Stomach (tissue), 19 donors: ENCODE measurements at places on chromosomes 1 and 21. TPM values are rescaled to one million over a fixed set of nuclear protein-coding genes. Genes with fewer than 3 reads are reported as not detected.

Gene SERPINC1
- total RNA-seq = 0.89 TPM

Gene TMEM61
- total RNA-seq = not detected

Gene STUM
- 0.58 TPM for total RNA-seq

Gene SYT6
- not detected for total RNA-seq

Gene MROH7
- total RNA-seq = 24.1 TPM

Gene TMCO4
- total RNA-seq = 326 TPM

Gene THEM5
- total RNA-seq = not detected

Gene ERG
- total RNA-seq = 8.8 TPM

Gene GBP6
- 1.1 TPM for total RNA-seq

Gene DDAH1
- 58.4 TPM for total RNA-seq

Gene SASS6
- total RNA-seq = 4.7 TPM

Gene IL20
- not detected for total RNA-seq

GRCh38 chr1:119868176-119868575 is 28.1 kb downstream of the ADAM30 start:
- no peaks in the 10 kb centered on the region for H3K27me3 ChIP-seq
- H3K36me3 ChIP-seq = no peaks in the 10 kb centered on the region
- H3K4me3 ChIP-seq = no peak overlapping the region
- H3K27ac ChIP-seq = no peak overlapping the region
- no peak for DNase-seq

DNA sequence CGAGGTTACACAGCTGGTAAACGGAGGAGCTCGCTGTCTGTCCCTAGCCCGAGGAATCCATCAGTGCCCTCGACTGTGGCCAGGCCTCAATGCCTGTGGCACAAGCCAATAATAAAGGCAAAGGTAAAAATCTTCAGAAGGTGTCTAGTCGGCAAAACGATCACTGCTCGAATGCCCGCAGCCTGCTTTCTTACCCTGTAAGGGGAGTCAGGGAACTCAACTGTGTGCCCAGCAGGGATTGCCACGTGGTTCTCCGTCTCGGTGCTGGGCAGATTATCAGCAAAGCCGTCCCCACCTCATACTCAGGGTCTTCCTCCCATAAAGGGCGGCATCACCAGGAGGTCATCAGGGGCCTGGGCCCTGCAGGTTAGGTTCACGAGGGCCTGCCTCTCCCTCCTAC is 103.4 kb downstream of the PAX7 start:
- H3K36me3 ChIP-seq = no peaks in the 10 kb centered on the region
- no peak for DNase-seq
- H3K4me3 ChIP-seq = no peak overlapping the region
- H3K27ac ChIP-seq = no peak overlapping the region
- H3K27me3 ChIP-seq = peaks cover 57% of the 10 kb centered on the region

DNA sequence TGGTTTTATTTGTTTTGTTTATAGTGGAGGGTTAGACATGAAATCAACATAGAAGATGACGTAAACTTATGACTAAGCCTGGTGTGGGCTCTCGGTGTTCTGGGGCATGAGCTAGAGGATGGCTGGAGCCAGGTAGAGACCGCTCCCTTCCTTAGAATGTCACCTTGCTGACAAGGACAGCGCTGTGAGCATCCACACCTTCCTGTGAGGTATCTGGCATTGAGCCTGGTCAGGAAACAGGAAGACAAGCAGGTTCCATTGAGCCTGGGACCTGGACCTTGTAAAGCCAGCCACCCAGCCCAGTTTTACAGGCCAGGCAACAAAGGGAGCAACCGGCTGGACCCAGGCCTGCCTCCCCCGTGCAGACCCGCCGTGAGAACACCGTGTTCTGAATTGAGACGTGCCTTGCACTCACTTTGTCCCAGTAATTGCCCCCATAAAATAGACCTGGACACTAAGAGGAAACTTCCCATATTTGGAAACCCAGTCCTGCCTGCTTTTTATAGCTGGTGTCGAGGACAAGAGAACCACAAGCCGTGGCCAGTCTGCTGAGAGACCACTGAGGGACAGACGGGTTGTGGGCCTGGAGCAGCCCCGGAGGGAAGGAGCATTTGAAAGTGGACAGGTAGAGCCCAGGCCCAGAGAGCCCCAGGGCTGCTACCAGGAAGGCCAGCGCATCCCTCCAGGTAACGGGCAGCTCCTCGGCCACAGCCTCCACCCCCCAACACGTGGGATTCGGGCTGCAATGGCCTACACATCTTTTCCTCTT is 78.0 kb downstream of the PDE9A start:
- no peak for DNase-seq
- H3K4me3 ChIP-seq = no peak overlapping the region
- H3K4me1 ChIP-seq = no peaks in the 10 kb centered on the region

DNA sequence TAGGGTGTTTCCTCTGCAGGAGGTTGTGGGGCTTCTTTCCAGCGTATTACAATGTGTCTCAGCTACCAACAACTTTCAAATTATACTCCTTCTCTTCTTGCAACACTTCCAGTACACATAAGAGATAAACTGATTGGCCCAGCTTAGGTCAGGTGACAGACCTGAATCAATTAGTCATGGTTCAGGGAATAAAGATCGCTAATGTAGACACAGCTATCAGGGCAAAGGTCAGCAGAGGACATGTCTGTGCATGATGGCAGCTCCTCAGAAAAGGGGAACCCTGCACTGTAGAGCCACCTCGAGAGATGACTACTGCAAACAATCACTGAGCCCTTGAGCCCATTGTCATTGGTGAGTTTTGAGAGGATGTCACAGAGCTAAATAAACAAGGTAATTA is 36.8 kb upstream of the PKN2 start:
- no peak for DNase-seq
- no peaks in the 10 kb centered on the region for H3K27me3 ChIP-seq
- H3K27ac ChIP-seq = no peak overlapping the region

GRCh38 chr1:230851291-230851691 is 17.0 kb downstream of the C1orf198 start:
- peaks cover 39% of the 10 kb centered on the region for H3K36me3 ChIP-seq
- H3K4me1 ChIP-seq = peaks cover 60% of the 10 kb centered on the region
- DNase-seq = peak; percentile 64
- H3K27me3 ChIP-seq = no peaks in the 10 kb centered on the region
- peak overlapping the region; percentile 72 for H3K27ac ChIP-seq

GRCh38 chr1:63148825-63149645 is 173.3 kb upstream of the FOXD3 start:
- H3K27me3 ChIP-seq = peaks cover 10% of the 10 kb centered on the region
- H3K36me3 ChIP-seq = no peaks in the 10 kb centered on the region
- no peak overlapping the region for H3K27ac ChIP-seq

- H3K4me1 ChIP-seq = no peaks in the 10 kb centered on the region
- no peaks in the 10 kb centered on the region for H3K36me3 ChIP-seq
- no peak overlapping the region for H3K27ac ChIP-seq
- no peak for DNase-seq
- H3K4me3 ChIP-seq = no peak overlapping the region
- H3K27me3 ChIP-seq = no peaks in the 10 kb centered on the region
These were observed 620.9 kb downstream of the PLPP3 start for GRCh38 chr1:55958498-55958897.

- DNase-seq = no peak
- no peaks in the 10 kb centered on the region for H3K36me3 ChIP-seq
- H3K27ac ChIP-seq = no peak overlapping the region
- H3K4me3 ChIP-seq = no peak overlapping the region
- H3K4me1 ChIP-seq = no peaks in the 10 kb centered on the region
These were observed 405.6 kb upstream of the ZP4 start for GRCh38 chr1:238296371-238296770.

DNA sequence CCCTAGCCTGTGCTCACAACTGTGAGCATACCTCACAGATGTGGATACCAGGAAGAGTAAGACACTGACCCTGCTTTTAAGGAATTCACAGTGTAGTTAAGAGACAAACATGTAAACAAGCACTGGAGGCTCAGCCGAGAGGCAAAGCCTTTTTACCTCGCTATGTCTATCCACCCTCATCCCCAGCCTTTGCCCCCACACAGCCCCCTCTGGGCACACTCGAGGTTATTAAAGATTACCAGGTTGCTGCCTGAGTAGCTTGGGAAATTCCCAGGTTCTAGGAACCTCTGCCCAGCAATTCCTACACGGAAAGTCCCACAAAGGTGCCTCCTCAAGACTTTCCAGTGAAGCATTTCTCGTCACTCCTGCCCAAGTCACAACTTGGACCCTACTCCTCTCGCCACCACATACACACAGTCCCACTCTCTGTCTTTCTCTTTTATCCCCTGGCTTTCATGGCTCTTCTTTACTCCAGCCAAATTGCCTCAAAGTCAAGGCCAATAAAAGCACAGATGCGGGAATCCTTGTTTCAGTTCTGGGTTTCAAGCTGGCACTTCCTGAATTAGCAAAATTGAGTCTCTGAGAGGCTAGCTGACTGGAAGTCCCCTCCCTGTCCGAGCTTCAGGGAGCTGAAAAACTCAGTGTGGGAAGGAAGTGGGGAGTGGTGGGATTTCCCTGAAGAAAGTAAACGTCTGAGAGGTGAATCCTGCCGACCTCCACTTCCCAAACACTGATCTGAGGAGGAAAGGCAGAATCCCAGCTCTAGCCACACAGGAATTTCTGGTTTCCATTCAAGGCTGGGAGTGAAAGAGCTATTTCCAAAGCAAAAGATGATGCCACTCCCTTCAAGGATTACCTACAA is 7.6 kb downstream of the DENND2D start:
- peak overlapping the region; percentile 84 for H3K27ac ChIP-seq
- peaks cover 54% of the 10 kb centered on the region for H3K4me1 ChIP-seq
- no peak for DNase-seq
- peaks cover 90% of the 10 kb centered on the region for H3K36me3 ChIP-seq
- no peaks in the 10 kb centered on the region for H3K27me3 ChIP-seq

DNA sequence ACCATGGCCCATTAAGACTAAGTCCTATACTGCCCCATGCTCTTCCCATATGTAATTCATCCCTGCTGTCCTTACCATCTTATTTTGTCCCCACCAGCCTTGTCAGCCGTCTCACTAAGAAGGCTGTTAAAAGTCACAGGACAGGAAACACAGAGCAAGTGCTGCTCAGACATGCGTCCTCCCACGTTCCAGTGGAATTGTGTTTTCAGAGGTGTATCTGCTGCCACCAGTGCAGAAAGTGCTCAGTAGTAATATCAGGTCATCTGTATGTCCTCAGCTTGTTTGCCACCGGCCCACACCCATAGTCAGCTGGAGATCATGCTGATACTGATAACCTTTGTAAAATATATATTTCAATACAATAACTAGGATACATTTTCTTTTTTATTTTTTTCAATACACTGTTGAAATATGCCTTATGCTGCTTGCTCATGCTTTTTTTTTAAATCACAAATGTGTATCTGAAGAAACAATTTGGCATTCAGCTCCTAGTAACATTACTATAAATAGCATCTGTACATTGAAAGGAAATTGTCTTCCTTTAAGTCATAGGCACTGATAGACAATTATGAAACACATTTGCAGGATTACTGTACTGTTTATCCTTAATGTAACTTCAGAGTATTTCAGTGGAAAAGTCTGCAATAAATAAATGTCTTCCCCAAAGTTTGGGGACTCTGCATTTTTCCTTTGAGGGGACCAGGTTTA is 156.9 kb downstream of the EDEM3 start:
- H3K27ac ChIP-seq = no peak overlapping the region
- H3K4me3 ChIP-seq = no peak overlapping the region
- DNase-seq = no peak
- H3K27me3 ChIP-seq = no peaks in the 10 kb centered on the region
- H3K36me3 ChIP-seq = no peaks in the 10 kb centered on the region
- H3K4me1 ChIP-seq = no peaks in the 10 kb centered on the region

DNA sequence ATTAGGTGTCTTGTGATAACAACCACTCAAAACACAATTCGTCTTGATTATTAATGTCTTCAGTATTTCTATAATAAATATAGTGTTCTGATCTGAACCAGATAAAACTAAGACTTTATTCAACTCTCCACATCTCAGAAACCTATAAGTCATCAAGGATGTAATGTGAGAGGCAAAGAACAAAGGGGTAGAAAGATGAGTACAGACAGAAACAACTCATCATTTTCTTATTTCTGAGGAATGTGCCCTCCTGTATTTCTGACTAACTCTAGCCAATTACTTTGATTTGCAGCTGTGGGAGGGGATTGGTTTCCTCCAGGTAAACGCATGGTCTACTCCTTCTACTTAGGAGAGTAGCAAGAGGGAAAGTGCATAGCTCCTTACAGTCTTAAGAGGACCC is 73.7 kb upstream of the ST6GALNAC5 start:
- H3K27me3 ChIP-seq = no peaks in the 10 kb centered on the region
- H3K4me3 ChIP-seq = no peak overlapping the region
- no peaks in the 10 kb centered on the region for H3K4me1 ChIP-seq

GRCh38 chr1:24502065-24502708 is 449 bp upstream of the RCAN3 start:
- peaks cover 51% of the 10 kb centered on the region for H3K4me1 ChIP-seq
- DNase-seq = peak; percentile 91
- peak overlapping the region; percentile 57 for H3K4me3 ChIP-seq
- peak overlapping the region; percentile 91 for H3K27ac ChIP-seq

- H3K27me3 ChIP-seq = no peaks in the 10 kb centered on the region
- H3K36me3 ChIP-seq = no peaks in the 10 kb centered on the region
- no peak overlapping the region for H3K4me3 ChIP-seq
- no peaks in the 10 kb centered on the region for H3K4me1 ChIP-seq
- no peak overlapping the region for H3K27ac ChIP-seq
These were observed 29.1 kb upstream of the PARP1 start for GRCh38 chr1:226436855-226437491.

- no peak overlapping the region for H3K4me3 ChIP-seq
- peaks cover 12% of the 10 kb centered on the region for H3K36me3 ChIP-seq
- DNase-seq = no peak
These were observed 8.8 kb upstream of the CCT8 start for GRCh38 chr21:29082046-29082815.

GRCh38 chr1:164561472-164561871 is 2.5 kb downstream of the PBX1 start:
- peaks cover 57% of the 10 kb centered on the region for H3K4me1 ChIP-seq
- DNase-seq = peak; percentile 45
- H3K27me3 ChIP-seq = no peaks in the 10 kb centered on the region
- H3K36me3 ChIP-seq = no peaks in the 10 kb centered on the region
- H3K27ac ChIP-seq = peak overlapping the region; percentile 78

- H3K4me1 ChIP-seq = peaks cover 11% of the 10 kb centered on the region
- H3K36me3 ChIP-seq = no peaks in the 10 kb centered on the region
- no peak overlapping the region for H3K4me3 ChIP-seq
- H3K27ac ChIP-seq = no peak overlapping the region
- no peaks in the 10 kb centered on the region for H3K27me3 ChIP-seq
- no peak for DNase-seq
These were observed 156.2 kb downstream of the TNFSF18 start for GRCh38 chr1:172894349-172895049.

DNA sequence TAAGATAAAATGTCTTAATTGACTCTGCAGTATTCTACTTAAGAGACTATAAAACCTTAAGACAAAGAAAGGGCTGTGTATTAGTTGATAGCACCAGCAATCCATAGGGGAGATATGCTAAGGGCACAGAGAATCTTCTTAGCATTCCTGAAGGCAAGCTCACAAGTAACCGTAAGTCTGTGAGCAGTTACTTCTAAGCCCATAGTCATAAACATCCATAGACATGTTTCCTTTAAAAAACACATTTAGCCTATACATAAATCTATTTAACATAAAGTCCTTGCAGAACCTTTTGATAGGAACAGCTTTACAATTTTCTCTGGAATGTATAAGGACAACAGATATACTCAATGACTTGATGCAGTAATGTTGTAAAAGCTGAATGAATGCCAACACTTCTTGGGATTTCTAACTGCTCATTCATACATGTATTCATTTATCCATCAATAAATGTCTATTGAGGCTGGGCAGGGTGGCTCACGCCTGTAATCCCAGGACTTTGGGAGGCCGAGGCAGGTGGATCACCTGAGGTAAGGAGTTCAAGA is 6.3 kb upstream of the ERRFI1 start:
- no peaks in the 10 kb centered on the region for H3K27me3 ChIP-seq
- H3K4me3 ChIP-seq = no peak overlapping the region
- H3K4me1 ChIP-seq = peaks cover 22% of the 10 kb centered on the region
- no peak overlapping the region for H3K27ac ChIP-seq
- H3K36me3 ChIP-seq = no peaks in the 10 kb centered on the region
